ENCODE measurements at places on chromosomes 11 and 22.

DNA sequence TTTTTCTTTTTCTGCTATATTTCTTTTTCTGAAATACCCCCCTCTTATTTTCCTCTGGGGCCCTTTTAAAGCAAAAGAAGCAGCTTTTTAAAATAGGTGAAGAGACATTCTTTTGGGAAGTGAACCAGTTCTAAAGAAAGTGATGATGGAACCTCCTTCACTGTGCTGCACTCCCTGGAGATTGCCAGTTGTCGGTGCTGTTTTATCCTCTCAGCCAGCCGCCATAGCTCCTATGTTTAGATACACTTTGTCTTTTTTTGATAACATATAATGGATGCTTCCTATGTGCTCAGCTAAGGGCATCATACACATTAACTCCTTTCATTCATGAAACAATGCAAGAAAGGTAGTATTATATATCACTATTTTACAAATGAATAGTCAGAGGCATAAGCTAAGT lies 14.0 kb downstream of the CFAP300 start:
- H3K4me3 ChIP-seq, result no peak overlapping the region
- H3K4me1 ChIP-seq, result no peaks in the 10 kb centered on the region
- no peaks in the 10 kb centered on the region for H3K36me3 ChIP-seq
- no peaks in the 10 kb centered on the region for H3K27me3 ChIP-seq
- DNase-seq, result no peak

GRCh38 chr22:19524170-19525115 lies at the start of gene CLDN5:
Gene CLDN5, minus strand, starts transcription at chr22:19524410. Its CDS starts 155 bp downstream, at chr22:19524255.
- no peak for DNase-seq
- H3K27ac ChIP-seq, result no peak within 1 kb of the TSS
- H3K4me3 ChIP-seq, result peak within 1 kb of the TSS; percentile 11
- H3K36me3 ChIP-seq, result peaks cover 2% of the 10 kb centered on the region
- peaks cover 3% of the 10 kb centered on the region for H3K4me1 ChIP-seq

GRCh38 chr11:114081641-114082414 lies 22.3 kb downstream of the ZBTB16 start:
- H3K36me3 ChIP-seq, result no peaks in the 10 kb centered on the region
- peaks cover 8% of the 10 kb centered on the region for H3K27me3 ChIP-seq
- no peak for DNase-seq
- H3K4me3 ChIP-seq, result no peak overlapping the region
- H3K27ac ChIP-seq, result no peak overlapping the region

GRCh38 chr11:123231777-123232176 lies 36.7 kb upstream of the CLMP start:
- H3K27ac ChIP-seq, result peak overlapping the region; percentile 80
- DNase-seq, result no peak
- H3K4me1 ChIP-seq, result peaks cover 43% of the 10 kb centered on the region
- no peaks in the 10 kb centered on the region for H3K36me3 ChIP-seq
- H3K27me3 ChIP-seq, result no peaks in the 10 kb centered on the region
- no peak overlapping the region for H3K4me3 ChIP-seq

GRCh38 chr11:71402878-71403277 lies 45.3 kb downstream of the DHCR7 start:
- H3K4me1 ChIP-seq, result no peaks in the 10 kb centered on the region
- H3K27me3 ChIP-seq, result no peaks in the 10 kb centered on the region
- no peaks in the 10 kb centered on the region for H3K36me3 ChIP-seq
- no peak overlapping the region for H3K4me3 ChIP-seq
- no peak overlapping the region for H3K27ac ChIP-seq

- H3K27me3 ChIP-seq, result peaks cover 6% of the 10 kb centered on the region
- H3K4me1 ChIP-seq, result no peaks in the 10 kb centered on the region
- DNase-seq, result no peak
- no peaks in the 10 kb centered on the region for H3K36me3 ChIP-seq
These were observed 17.2 kb downstream of the OPCML start for GRCh38 chr11:133515107-133515506.

GRCh38 chr11:84193706-84194105 lies 907.5 kb upstream of the CCDC90B start:
- H3K27ac ChIP-seq, result no peak overlapping the region
- H3K4me1 ChIP-seq, result no peaks in the 10 kb centered on the region
- no peak overlapping the region for H3K4me3 ChIP-seq
- DNase-seq, result no peak

- no peaks in the 10 kb centered on the region for H3K27me3 ChIP-seq
- no peak overlapping the region for H3K4me3 ChIP-seq
- no peaks in the 10 kb centered on the region for H3K36me3 ChIP-seq
- H3K4me1 ChIP-seq, result peaks cover 18% of the 10 kb centered on the region
These were observed 77.7 kb downstream of the LARGE1 start for GRCh38 chr22:33842421-33843094.

DNA sequence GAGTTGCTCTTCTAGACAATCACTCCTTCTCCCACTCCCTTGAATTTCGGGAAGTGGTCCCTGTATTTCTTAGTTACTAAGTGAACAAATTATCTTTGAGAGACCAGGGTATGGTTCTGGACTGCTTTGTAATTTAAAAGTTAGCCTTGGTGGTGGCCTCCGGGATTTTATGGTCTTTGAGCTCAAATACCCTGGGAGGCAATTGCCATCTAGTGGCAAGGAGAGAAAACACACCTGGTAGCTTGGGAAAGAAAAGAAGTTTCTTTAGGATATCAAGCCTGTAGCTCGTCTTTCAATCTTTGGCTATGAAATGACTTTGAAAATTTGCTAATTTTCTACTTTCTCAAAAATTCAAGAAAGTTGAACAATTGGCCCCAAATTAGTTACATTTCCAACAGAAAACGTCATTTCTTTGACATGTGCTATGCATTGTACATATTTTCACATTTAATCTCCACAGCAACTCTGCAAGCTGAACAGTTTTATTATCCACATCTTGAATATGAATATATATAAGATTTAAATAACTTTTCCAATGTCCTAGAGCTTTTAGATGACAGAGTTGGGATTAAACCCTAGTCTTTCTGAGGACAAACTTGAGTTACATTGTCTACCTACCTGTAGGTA lies 39.1 kb downstream of the MMP27 start:
- H3K27me3 ChIP-seq, result no peaks in the 10 kb centered on the region
- H3K27ac ChIP-seq, result no peak overlapping the region
- H3K4me3 ChIP-seq, result no peak overlapping the region
- no peaks in the 10 kb centered on the region for H3K36me3 ChIP-seq

GRCh38 chr11:100766764-100767163 lies 79.7 kb downstream of the ARHGAP42 start:
- no peaks in the 10 kb centered on the region for H3K27me3 ChIP-seq
- no peak for DNase-seq
- H3K36me3 ChIP-seq, result no peaks in the 10 kb centered on the region
- no peak overlapping the region for H3K27ac ChIP-seq
- H3K4me3 ChIP-seq, result no peak overlapping the region
- H3K4me1 ChIP-seq, result peaks cover 2% of the 10 kb centered on the region

DNA sequence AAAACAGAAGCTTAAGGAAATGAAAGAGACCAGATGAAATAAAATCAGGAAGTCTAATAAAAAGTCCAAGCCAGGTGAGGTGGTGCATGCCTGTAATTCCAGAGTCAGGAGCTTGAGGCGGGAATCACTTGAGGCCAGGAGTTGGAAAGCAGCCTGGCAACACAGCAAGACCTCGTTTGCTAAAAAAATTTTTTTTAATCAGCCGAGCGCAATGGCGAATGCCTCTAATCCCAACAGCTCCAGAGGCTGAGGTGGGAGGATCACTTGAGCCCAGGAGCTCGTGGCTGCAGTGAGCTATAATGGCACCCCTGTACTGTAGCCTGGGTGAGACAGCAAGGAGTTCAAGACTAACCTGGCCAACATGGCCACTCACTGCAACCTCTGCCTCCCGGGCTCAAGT lies 8.0 kb downstream of the RAB6A start:
- no peak overlapping the region for H3K4me3 ChIP-seq
- DNase-seq, result no peak
- no peaks in the 10 kb centered on the region for H3K36me3 ChIP-seq
- peak overlapping the region; percentile 44 for H3K27ac ChIP-seq

GRCh38 chr11:111395749-111396148 lies 16.7 kb upstream of the POU2AF1 start:
- H3K27me3 ChIP-seq, result no peaks in the 10 kb centered on the region
- H3K36me3 ChIP-seq, result no peaks in the 10 kb centered on the region
- no peak overlapping the region for H3K27ac ChIP-seq
- H3K4me1 ChIP-seq, result no peaks in the 10 kb centered on the region
- DNase-seq, result no peak
- H3K4me3 ChIP-seq, result no peak overlapping the region

GRCh38 chr11:34331329-34331728 lies 26.5 kb downstream of the ABTB2 start:
- H3K27me3 ChIP-seq, result peaks cover 7% of the 10 kb centered on the region
- no peaks in the 10 kb centered on the region for H3K36me3 ChIP-seq
- no peak for DNase-seq
- H3K4me3 ChIP-seq, result no peak overlapping the region

GRCh38 chr11:96228910-96229309 lies 114.1 kb downstream of the MAML2 start:
- H3K27me3 ChIP-seq, result no peaks in the 10 kb centered on the region
- H3K4me3 ChIP-seq, result no peak overlapping the region
- H3K36me3 ChIP-seq, result no peaks in the 10 kb centered on the region
- peak overlapping the region; percentile 60 for H3K27ac ChIP-seq

DNA sequence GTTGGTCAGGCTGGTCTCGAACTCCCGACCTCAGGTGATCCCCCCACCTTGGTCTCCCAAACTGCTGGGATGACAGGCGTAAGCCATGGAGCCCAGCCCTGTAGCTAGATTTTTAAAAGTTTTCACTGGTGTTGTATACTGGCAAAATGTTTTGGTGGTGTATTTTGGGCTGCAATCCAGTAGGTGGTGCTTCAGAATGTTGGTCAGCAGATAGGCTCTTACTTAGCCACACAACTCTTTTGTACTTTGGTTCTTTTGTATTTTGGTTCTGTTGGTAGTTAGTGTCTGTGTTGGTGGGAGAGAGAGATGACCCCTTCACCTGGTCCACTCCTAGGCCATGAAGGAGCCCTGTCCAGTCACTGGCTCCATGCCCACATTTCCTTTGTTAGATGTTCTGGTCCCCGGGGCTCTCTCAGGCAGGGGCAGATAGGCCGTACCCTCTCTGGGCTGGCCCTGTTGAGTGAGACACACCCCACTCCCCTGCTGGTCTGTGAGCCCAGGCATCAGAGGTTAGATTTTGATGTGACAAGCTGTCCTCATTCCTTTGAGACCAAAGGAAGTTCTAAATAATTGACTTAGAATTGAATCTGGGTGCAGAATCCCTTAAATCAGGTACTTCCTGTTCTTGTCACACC lies 123.8 kb downstream of the DDX10 start:
- H3K36me3 ChIP-seq, result no peaks in the 10 kb centered on the region
- H3K4me3 ChIP-seq, result no peak overlapping the region
- DNase-seq, result no peak
- H3K27me3 ChIP-seq, result no peaks in the 10 kb centered on the region
- H3K27ac ChIP-seq, result no peak overlapping the region
- H3K4me1 ChIP-seq, result no peaks in the 10 kb centered on the region

GRCh38 chr22:26945565-26945964 lies 288.2 kb downstream of the MIAT start:
- H3K27ac ChIP-seq, result no peak overlapping the region
- no peak overlapping the region for H3K4me3 ChIP-seq
- no peaks in the 10 kb centered on the region for H3K36me3 ChIP-seq
- H3K27me3 ChIP-seq, result peaks cover 6% of the 10 kb centered on the region
- DNase-seq, result no peak

GRCh38 chr11:25615069-25615468 lies 716.9 kb upstream of the ANO3 start:
- H3K36me3 ChIP-seq, result no peaks in the 10 kb centered on the region
- H3K4me3 ChIP-seq, result no peak overlapping the region
- no peaks in the 10 kb centered on the region for H3K4me1 ChIP-seq
- DNase-seq, result no peak

DNA sequence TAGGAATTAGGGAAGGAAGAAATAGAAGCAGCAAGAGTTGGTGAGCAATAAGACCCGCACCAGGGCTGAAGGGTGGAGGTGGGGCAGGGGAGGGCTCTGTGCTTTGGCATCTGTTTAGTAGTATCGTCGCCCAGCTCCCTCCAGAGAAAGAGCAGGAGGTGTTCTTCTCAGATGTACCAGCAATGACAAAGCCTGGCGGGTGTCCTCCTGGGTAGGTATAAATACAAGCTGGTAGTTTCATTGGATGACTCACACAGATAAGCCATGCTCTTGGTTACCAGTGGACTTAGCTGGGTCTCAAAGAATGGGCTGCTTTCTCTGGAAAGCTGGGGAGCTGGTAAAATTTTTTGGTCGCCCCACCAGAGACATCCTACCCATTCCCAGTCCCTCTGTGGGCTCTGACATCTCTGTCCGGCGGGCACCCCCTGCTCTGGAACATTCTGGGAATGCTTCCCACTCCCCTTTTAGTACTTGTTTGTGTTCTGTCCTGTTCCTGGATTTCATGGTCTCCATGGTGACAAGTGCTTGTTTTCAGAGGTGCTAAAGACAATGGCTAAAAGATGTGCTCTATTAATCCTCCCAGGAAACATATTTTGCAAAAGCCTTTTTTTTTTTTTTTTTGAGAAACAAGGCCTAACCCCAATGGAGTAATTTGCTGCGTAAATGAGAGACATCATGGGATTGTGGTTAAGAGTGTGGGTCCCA lies 15.4 kb upstream of the TUBA8 start:
- no peaks in the 10 kb centered on the region for H3K27me3 ChIP-seq
- H3K36me3 ChIP-seq, result peaks cover 2% of the 10 kb centered on the region
- H3K4me1 ChIP-seq, result peaks cover 17% of the 10 kb centered on the region
- peak; percentile 27 for DNase-seq

DNA sequence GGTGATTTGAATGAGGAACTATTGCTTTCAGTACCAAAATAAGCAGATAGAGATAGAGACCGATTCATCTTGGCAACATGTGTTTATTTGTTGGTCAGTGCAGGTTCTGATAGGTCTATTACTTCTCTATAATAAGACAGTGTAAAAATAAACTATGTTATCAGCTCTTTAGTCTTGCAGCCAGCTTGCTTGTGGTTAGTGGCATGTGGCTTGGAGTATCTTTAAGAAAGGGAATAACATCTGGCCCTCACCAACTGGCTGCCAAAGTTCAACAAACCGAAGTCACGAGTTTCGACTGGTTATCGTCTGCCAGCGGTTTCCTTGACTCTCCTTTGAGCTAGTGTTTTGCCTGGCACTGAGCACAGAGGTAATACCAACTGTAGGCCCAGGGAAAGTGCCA lies 71.8 kb downstream of the CTTN start:
- no peaks in the 10 kb centered on the region for H3K4me1 ChIP-seq
- H3K27ac ChIP-seq, result no peak overlapping the region
- H3K27me3 ChIP-seq, result no peaks in the 10 kb centered on the region
- H3K36me3 ChIP-seq, result peaks cover 7% of the 10 kb centered on the region
- no peak for DNase-seq

DNA sequence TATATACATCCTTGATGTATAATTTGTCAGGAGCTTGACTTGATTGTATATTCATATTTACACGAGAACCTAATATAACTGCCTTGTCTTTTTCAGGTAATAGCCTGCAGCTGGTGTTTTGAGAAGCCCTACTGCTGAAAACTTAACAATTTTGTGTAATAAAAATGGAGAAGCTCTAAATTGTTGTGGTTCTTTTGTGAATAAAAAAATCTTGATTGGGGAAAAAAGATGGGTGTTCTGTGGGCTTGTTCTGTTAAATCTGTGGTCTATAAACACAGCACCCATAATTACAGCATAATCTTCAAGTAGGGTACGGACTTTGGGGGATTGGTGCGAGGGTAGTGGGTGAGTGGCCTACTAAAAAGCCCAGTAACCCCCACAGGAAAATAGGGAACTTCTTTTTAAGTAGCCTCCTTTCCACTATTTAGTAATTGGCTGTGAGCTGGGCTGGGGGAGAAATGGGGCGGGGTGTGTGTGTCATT lies 7.5 kb downstream of the MALAT1 start:
- peak overlapping the region; percentile 98 for H3K27ac ChIP-seq
- peak overlapping the region; percentile 85 for H3K4me3 ChIP-seq
- peaks cover 44% of the 10 kb centered on the region for H3K36me3 ChIP-seq

GRCh38 chr11:94450048-94450447 lies 43.6 kb downstream of the MRE11 start:
- H3K4me1 ChIP-seq, result no peaks in the 10 kb centered on the region
- DNase-seq, result no peak

All from large intestine (tissue), 12 donors.